ENCODE measurements at places on chromosomes 1 and 21.

GRCh38 chr1:55574691-55575225 is 359.6 kb upstream of the USP24 start:
- no peak for DNase-seq

- DNase-seq, result no peak
Measured at GRCh38 chr1:157993147-157993917, at the start of gene KIRREL1. KIRREL1 (plus strand) TSS chr1:157993645; CDS start chr1:157993677, 32 bp downstream.

GRCh38 chr1:191536791-191537429 is 621.4 kb upstream of the RGS18 start:
- DNase-seq, result no peak

DNA sequence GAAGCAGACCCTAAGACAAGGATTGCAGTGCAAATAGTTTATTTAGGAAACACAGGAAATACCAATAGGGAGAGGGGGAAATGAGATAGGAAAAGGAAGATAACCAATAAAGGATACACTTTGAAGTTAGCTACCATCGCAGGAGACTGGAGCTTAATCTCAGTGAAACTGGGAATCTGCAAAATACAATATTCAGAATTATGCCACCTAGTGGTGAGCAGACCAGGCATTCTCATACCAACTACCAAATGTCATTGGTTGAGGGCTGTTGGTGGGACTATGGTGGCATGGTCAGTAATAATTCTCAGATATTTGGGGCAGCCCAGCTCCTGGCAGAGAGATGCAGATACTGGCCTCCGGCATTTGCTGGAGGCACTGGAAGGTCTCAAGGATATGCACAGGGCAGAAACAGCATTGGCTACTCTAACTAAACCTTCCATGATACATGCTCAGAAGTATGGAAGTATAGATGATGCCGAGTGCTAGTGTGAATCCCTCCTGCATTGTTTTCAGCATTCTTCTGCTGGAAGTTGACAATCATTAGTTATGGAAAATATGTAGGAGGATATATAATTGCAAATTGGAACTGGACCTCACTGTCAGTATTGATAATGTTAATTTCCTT is 11.8 kb upstream of the ZFP69B start:
- no peak for DNase-seq

GRCh38 chr1:165831146-165831545 is 3.7 kb downstream of the UCK2 start:
- DNase-seq, result no peak

DNA sequence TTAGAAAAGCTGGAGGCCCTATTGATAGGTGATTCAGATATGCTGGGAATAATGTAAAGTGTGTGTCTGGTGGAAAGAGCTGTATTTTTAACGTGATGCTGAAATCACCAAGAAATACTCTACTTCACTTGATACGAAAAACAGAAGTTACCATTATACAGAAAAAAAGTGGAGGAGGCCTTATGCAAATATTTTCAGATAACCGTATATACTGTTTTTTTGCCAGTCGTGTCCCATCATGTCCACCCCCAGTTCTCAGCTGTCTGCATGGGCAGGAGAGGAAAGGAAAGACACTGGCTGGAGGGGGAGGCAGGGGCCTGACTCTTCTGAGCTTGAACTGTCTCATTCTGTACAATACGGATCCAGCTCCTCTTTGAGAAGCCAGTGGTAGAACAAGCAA is 51.1 kb downstream of the KCNJ6 start:
- no peak for DNase-seq

GRCh38 chr1:233443040-233443760 is 115.7 kb downstream of the MAP3K21 start:
- no peak for DNase-seq

Measured in activated CD4-positive, alpha-beta T cell treated with anti-CD3 and anti-CD28 coated beads, Interleukin-2, amount 50 U/mL, for 16 hours (primary cell).